ENCODE measurements at places on chromosomes 12 and 14.

GRCh38 chr12:57611108-57611826 lies at the start of gene ARHGEF25:
Gene ARHGEF25 (plus strand): TSS chr12:57611435. CDS start chr12:57611895, 460 bp downstream.
- no peak for DNase-seq

DNA sequence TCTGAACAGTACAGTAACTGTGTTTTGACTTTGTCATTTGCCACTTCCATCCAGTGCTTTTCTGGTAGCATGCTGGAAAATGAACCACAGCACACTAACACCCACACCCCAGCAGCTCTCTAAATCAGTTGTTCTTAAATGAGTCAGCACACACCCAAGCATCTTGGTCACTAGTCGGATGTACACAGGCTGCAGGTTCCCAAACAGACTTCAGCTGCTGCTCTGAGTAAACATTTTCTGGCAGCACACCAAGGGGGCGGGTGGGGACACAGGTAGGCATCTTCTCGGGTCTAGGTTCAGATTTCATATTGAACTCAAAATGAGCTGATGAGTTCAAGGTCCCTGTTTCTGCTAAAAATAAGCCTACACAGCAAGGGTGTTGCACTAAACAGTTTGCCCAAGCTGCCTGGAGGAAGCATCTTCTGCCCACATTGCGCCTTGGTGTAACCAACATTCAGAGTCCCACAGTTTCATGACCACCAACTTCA lies 39.8 kb downstream of the IFNG start:
- no peak for DNase-seq

GRCh38 chr14:50061664-50062437 lies 54.5 kb downstream of the VCPKMT start:
- DNase-seq, result no peak

GRCh38 chr14:94123868-94124267 lies 5.5 kb downstream of the IFI27L2 start:
- no peak for DNase-seq

DNA sequence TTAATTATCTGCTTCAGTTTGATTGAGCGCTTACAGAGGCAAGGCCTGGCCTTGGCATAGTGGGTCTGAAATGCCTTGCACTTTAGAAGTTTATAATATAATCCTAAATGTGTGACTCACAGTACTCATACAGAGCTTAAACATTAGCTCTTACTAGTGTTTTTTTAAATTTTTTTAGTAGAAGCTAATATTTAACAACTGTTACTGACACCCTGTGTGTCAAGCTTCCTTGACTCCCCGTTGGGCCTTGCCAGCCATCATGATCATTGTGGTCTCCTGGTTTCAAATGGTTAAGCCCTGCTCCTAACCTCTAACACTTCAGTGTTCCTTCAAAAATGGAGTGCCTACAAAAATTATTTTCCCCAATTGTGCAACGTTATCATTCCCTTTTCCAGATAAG lies 126.9 kb downstream of the GALC start:
- no peak for DNase-seq

DNA sequence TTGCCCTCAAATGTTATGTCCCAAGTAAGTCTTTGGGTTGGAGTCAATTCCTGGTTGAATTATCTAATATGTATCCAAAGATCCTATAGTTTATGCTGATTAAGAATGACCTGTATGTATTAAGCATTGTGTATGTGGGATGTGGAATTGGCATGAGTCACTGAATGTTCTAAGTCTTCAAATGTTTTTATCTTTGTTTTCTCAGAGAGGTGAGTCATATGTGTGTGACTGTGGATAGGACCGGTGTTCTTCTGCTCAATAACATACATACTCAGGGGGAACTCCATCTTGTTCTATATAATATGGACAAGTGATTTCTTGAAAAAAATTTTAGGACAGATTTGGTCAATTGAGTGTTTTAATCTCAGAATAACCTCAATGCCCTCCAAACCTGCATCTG lies 57.9 kb downstream of the NAV3 start:
- DNase-seq, result no peak

DNA sequence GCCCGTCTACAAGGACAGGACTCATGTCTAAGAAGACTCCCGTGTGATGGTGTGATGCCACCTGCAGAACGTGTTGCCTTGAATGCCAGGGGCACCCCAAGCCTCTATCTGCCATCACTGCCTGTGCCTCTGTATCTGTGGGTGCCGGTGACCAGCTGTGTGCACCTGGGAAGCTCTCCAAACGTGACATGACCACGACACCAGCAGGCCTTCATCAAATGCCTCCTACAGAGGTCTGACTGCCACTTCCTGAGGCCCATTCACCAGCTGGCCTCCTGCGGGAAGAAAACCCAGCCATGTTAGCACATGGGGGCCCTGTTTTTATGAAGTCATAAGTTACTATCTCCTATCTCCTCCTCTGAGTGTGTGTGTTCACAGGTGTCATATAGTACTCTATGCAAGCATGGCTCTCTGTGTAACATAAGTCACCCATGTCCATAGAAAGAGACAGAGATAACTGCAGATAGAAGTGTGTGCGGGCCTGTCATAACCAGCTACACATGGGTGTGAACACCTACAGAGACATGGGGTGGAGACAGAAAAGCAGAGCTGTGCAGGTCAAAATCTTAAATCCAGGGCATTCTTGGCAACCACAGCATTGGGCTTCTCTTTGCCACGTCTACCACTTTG lies 18.3 kb upstream of the SERPINA4 start:
- no peak for DNase-seq

DNA sequence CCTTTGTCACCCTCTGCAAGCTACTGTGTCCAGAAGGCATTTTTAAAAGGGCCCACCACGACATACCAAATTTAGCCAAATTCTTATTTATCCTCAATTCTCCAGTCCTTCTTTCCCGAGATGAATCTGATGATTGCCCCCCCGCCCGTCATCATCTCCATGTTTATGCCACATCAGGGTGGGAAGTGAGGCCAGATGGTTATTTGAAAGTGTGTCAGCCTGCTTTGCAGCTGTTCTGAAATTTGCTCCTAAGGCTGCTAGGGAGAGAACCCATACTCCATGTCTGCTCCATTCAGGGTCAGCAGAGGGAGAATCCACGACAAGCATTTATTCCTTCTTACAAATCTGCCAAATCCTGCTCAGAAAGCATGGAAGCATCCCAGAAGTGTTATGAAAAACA lies 337.8 kb downstream of the ADAMTS20 start:
- DNase-seq, result no peak

DNA sequence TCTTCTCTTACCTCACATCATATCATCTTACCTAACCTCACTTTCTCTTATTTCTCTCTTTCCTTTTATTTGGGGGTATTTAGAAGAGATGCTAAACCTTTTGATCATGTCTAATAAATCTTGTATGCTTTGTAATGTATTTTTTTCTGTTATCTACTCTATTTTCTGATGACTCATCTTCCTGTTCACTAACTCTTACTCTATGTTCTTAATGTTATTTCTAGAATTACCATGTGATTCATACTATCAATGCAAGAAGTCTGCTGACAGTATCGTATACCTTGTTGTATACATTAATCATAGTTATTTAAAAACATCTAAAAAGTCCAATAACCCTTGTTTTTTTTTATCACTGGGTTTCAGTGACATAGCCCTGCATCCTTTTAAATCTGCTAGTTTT lies 62.3 kb downstream of the MGAT4C start:
- no peak for DNase-seq

GRCh38 chr12:124727264-124727800 lies 136.3 kb downstream of the SCARB1 start:
- no peak for DNase-seq

- DNase-seq, result no peak
Measured at GRCh38 chr14:29846339-29847055, 81.2 kb downstream of the PRKD1 start.

DNA sequence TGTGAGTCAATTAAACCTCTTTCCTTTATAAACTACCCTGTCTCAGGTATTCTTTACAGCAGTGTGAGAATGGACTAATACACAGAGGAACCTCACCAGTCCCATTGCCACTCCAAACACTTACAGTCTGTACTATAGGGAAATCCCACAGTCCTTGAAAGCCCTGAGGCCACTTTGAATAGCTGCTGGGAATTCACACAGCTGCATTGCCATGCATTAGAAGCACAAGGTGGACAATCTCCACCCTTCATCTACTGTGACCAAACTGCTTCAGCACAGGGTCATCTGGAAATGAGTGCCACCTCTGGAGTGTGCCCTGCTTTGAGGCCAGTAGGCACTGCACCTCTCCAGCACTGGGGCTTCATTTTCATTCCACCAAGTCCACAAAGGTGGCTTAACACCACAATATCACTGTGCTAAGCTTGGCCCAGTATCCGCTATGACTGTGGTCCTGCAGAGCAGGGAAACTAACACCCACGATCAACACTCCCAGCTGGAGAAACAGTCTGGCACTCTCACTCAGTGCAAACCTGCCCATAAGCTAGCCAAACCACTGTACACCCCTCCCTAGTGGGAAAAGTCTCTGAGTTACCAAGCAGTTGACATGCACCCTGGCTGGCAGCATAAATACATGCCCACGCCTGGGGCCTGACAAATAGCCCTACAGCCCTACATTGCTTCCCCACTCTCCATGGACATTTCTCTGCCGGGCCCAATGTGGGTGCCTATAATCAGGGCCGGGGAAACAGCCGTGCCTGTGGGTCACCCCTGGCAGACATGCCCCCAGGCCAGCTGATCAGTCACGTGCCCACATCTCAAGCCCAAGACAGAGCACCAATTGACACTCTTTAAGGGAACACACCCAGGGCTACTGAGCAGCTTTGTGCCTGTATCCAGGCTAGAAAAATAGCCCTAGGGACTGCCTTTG lies 294.3 kb upstream of the MGAT4C start:
- DNase-seq, result no peak

GRCh38 chr12:1851151-1851701 lies 30.9 kb downstream of the LRTM2 start:
- DNase-seq, result no peak

DNA sequence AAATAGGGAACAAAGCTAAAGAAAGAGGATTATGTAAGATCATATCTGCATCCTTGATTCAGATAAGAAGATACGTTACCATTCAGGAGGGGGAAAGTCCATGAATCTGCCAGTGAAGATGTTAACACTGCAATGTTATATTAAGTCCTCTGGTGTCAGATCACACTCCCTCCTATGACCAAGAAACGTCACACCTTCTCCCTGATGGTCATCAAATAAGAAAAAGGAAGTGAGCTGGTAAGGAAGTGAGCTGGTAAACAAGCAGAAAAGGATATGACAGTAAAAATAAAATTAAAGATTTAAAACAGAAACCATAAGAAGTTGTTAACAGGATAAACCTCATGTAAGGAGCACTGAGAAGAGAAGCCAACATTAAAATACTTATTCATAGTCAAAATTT lies 340.2 kb downstream of the SEC23A start:
- no peak for DNase-seq

- DNase-seq, result no peak
Measured at GRCh38 chr14:22341049-22341448, 248.0 kb downstream of the DAD1 start.

DNA sequence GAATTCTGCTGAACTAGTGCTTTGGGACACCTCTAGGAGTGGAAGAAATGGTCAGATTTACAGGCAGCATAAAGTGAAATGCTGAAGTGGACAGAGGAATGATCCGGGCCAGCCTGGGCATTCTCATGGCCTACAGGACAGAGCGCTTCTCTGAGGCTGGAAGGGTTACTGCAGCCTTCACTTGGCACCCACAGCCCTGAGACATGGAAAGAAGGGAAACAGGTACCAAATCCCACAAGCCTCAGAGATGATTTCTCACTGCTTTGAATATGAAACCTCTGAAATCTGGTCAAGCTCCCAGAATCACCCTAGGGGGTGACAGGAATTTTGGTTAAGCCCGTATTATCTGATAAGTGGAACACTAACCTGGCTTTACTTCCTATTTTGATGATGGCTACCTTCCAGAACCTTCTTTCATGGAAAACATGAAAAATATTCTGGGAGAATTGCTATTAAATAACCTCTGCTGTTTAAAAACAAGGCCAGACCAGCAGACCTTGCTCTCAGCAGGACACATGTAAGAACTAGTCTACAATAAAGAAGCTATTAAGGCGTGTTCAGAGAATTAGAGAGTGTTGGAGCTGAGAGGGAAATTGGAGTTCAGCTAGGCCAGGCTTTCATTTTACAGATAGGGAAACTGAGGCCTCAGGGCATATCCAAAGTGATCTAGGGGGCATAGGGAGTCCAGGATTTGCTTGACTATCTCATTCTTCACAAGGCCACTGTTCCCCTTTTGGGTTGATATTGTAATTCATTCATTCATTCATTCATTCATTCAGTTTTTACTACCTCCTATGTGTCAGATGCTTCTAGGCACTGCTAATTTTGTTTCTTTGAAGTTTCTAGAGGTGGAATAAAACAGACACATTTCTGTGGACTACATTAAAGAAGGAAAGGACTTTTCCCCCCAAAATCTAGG lies 281.5 kb downstream of the ZFP36L1 start:
- DNase-seq, result no peak

DNA sequence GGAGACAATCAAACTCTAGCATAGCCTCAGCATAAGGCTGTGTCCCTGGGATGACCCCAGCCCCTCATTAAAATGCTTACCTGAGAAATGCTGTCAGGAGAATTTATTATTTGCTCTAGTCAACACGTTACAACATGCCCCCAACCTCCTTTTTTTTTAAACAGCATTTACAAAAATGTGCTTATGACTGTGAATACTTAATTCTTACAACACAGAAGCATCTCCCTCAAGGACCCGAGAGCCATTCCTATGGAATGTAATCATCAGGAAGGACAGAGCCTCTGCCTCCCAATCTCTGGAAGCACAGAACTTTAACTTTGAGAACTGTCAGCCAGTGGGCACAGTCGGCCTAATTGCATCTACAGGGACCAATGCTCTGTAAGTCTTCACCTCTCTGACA lies 136.6 kb upstream of the OVCH1 start:
- DNase-seq, result no peak

- DNase-seq, result no peak
Measured at GRCh38 chr14:70897464-70897863, 9.8 kb upstream of the PCNX1 start.

- DNase-seq, result no peak
Measured at GRCh38 chr12:122899887-122900286, 4.0 kb upstream of the VPS37B start.

DNA sequence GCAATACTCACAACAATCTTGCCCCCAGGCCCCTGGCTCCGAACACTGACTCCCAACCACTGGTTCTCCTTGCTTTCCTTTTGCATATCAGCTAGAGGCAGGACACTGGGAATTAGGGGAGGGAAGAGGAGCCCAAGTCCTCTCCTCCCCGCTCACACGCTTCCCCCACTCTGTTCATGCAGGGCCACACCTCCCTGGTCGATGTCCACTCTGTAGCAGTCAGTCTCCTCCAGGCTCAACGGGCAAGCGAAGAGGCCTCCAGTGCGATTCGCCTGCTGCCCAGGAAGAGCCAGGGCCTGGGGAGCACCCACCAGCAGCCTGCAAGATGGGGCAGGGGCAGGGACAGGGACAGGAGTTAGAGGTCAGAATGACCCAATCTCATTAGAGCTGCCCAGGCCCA lies 4.8 kb downstream of the ITGA7 start:
- DNase-seq, result no peak

- no peak for DNase-seq
Measured at GRCh38 chr12:13211859-13212664, 15.5 kb downstream of the EMP1 start.

All from brain pericyte (primary cell).